ENCODE measurements at places on chromosomes 1 and 21.

GRCh38 chr1:236717811-236718210 is 31.5 kb downstream of the ACTN2 start:
- no peak for DNase-seq

DNA sequence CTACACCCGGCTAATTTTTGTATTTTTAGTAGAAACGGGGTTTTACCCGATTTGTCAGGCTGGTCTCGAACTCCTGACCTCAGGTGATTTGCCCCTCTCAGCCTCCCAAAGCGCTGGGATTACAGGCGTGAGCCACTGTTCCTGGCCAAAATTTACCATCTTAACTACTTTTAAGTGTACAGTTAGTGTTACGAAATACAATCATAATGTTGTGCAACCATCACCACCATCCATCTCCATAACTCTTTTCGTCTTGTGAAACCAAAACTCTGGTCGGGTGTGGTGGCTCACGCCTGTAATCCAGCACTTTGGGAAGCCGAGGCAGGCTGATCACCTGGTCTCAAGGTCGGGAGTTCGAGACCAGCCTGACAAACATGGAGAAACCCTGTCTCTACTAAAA is 14.1 kb upstream of the ZBTB40 start:
- no peak for DNase-seq

GRCh38 chr1:10451287-10451686 is 1.5 kb downstream of the CORT start:
- peak; percentile 62 for DNase-seq

DNA sequence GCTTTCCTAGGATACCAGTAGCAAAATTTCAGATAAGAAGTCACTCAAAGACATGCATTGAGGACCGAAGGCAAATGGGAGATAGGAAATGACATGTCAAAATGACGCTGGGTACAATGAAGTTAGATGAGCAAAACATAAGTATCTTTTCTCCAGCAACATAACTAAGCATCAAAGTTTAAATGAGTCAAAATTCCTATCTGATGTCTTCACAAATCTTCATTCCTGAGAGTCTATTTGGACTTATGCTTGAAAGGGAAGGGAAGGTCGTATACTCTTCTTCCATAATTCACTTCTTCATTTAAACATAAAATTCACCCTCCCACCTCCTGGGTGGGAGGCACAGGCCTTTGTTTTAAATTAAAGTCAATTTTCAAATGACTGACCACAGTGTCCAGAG is 4.1 kb upstream of the TMEM81 start:
- no peak for DNase-seq

DNA sequence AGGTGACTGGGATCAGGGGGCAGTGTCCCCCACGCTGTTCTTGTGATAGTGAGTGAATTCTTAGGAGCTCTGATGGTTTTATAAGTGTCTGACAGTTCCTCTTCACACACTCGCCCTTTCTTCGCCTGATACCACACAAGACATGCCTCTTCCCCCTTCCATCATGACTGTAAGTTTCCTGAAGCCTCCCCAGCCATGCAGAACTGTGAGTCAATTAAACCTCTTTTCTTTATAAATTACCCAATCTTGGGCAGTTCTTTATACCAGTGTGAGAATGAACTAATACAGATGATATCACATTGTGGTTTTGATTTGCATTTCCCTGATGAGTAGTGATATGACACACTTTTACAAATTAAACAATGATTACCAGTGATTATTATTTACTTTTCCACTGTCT is 229.9 kb downstream of the AKT3 start:
- DNase-seq, result no peak

DNA sequence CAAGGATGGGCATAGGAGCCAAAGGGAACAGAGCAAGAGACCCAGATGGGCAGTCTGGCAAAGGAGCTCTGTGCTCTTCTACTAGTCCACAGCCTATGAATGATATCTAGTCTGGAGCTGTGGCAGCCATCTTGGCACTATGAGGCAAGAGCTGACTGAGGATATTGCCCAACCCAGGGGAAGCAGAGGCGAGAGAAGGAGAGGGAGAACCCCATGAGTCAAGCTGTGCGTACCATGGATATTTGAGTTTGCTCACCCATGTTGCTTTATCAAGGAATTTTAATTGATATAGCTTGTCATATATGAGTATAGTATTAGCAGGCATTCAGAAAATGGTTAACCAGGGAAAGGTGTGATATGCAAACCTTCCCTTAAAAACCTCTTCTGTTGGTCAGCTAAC is 420.9 kb downstream of the PRDM2 start:
- DNase-seq, result no peak

- no peak for DNase-seq
Measured at GRCh38 chr1:154220970-154221277, 169 bp downstream of the UBAP2L start.

- no peak for DNase-seq
Measured at GRCh38 chr1:208010487-208011071, 99.7 kb upstream of the CD34 start.

DNA sequence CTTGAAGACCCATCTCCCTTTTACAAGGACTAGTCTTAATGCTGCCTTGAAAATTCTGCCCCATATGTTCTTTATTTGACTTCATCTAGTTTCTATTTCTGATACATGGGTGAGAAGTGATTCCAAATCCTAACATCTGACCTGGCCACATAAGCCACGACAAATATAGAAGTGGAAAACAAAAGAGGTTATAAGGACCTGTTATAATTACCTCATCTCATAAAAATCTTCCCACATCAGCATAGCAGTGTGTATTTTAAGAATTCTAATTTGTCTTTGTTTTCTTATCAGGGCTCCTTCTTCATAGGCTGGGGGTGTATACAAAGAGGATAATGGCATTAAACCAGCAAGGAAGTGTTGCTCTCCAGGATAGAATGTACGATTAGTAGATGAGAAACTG is 1007.4 kb downstream of the TTLL7 start:
- no peak for DNase-seq

DNA sequence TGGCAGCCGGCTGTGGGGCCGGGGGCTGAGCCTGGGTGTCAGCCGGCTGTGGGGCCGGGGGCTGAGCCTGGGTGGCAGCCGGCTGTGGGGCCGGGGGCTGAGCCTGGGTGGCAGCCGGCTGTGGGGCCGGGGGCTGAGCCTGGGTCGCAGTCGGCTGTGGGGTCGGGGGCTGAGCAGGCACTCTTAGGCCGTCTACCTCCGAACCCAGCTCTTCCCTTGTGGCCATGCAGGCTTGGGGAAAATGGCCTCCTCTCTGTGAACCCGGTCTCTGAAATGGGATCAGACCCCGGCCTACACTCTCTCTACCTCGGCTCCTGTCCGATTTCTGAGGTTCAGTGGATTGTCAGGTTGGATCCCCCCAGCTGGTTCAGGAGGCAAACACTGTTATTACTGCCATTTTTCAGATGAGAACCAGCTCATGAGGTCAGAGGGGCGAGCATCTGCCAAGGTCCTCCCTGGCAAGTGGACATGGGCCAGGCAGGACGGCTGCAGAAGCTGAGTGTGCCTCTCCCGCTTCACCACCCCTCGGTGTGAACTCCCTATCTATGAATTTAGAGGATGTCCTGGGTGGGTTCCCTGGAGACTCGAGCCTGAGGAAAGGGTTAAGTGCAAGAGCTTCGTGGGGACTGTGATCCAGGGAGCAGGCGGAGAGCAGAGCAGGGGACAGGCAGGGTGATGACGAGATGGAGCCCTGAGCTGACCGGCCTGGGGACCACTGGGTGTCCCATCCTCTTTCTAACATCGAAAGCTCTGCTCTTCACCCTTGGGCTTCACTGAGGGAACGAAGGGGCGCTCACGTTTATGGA is 10.9 kb upstream of the COL18A1 start:
- no peak for DNase-seq

GRCh38 chr1:162193815-162194214 is 124.3 kb downstream of the NOS1AP start:
- DNase-seq, result no peak

DNA sequence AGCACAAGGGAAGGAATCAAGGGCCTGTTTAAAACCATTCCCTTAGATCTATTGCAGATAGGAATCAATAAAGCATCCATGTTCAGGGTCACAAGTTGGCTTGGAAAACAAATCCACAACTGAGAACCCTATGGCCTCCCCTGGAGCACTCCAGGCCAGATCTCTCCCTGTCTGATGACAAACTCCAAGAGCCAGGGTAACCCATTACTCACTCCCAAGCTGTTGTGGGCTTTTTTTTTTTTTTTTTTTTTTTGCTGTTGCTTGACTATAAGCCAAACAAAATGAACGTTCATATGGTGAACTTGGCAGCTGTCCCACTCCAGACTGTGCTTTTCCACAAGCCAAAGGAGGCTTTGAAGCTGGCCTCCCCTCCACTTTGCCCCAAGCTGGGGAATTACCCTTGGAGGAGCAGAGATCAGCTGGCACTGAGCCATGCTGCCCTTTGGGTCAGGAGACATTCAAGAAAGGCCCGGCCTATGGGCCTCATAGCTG is 35.7 kb upstream of the VAV3 start:
- DNase-seq, result peak; percentile 87

GRCh38 chr1:181626279-181626938 is 143.1 kb downstream of the CACNA1E start:
- DNase-seq, result no peak

DNA sequence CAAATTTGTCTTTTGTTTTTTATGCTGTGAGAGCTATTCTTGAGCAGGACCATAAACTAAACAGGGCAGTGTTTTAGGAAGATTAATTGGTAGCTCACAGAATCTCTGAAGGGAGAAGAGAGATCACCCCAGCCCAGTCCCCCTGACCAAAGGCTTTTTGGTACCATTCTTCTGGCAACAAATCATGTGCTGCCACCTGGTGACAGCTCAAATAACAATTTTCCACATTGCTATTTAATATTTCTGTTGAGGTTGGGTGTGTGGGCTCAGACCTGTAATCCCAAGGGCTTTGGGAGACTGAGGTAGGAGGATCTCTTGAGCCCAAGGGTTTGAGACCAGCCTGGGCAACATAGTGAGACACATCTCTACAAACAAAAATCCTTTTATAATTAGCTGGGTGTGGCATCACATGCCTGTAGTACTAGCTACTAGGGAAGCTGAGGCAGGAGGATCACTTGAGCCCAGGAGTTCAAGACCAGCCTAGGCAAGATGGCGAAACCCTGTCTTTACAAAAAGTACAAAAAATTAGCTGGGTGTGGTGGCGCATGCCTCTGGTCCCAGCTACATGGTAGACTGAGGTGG is 2.2 kb upstream of the TESK2 start:
- DNase-seq, result no peak

- DNase-seq, result no peak
Measured at GRCh38 chr1:170978371-170978910, 43.1 kb downstream of the MROH9 start.

- no peak for DNase-seq
Measured at GRCh38 chr1:25538191-25538767, 5.1 kb upstream of the LDLRAP1 start.

DNA sequence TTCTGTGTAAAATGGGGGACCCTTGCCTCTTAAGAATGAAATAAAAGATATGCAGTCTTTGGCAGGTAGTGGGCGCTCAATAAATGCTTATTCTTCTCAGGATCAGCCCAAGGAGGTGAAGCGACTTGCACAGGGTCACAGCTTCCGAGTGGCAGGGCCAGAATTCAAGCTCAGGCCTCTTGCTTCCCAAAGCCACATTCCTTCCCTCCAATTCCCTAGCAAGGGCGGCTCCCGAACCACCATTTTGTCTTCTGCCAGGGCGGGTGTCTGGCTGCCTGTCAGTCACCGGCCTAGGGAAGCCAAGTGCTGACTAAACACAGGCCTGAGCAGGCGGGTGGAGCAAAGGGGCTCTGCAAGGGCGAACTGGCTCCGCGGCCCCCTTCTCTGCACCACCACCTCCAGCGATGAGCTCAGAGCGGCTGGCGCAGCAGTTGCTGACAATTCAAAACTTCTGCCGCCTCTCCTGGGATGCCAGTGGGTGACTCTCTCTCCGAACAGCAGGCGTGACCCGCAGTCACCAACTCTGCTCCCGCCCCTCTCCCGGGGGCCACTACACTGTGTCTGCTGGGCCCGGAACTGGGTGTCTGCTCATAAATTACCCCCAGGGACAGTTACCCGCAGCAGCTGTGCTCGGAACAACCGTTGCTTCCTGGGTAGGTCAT is 10.8 kb downstream of the GPR3 start:
- no peak for DNase-seq

GRCh38 chr1:26349188-26349876 is 4.6 kb downstream of the CRYBG2 start:
- no peak for DNase-seq
